ENCODE measurements at places on chromosomes 4 and X. TPM values are rescaled to one million over a fixed set of nuclear protein-coding genes. Genes with fewer than 3 reads are reported as not detected.

The KLHL4 gene
- 3.3 TPM for total RNA-seq

The ADH4 gene
- total RNA-seq = not detected

The CXorf65 gene
- total RNA-seq = not detected

The TRIM61 gene
- not detected for total RNA-seq

The DRD5 gene
- total RNA-seq = not detected

The S100P gene
- not detected for total RNA-seq

The PDLIM3 gene
- 6.0 TPM for total RNA-seq

The MND1 gene
- 28.9 TPM for total RNA-seq

The HPGD gene
- 1.3 TPM for total RNA-seq

The PDE5A gene
- total RNA-seq = 7.0 TPM

The ERVMER34-1 gene
- not detected for total RNA-seq

The SOWAHD gene
- not detected for total RNA-seq

The GAGE12J gene
- not detected for total RNA-seq

The ADH1C gene
- total RNA-seq = not detected

The CLCN5 gene
- 8.6 TPM for total RNA-seq

The PDCL2 gene
- not detected for total RNA-seq

The MAGED1 gene
- total RNA-seq = 110 TPM

The TMPRSS11A gene
- not detected for total RNA-seq

The CXCL3 gene
- not detected for total RNA-seq

The VCX gene
- total RNA-seq = 2.8 TPM

The CHIC2 gene
- total RNA-seq = 37.9 TPM

GRCh38 chr4:145772347-145772746 lies 92.4 kb downstream of the C4orf51 start:
- DNase-seq = no peak

DNA sequence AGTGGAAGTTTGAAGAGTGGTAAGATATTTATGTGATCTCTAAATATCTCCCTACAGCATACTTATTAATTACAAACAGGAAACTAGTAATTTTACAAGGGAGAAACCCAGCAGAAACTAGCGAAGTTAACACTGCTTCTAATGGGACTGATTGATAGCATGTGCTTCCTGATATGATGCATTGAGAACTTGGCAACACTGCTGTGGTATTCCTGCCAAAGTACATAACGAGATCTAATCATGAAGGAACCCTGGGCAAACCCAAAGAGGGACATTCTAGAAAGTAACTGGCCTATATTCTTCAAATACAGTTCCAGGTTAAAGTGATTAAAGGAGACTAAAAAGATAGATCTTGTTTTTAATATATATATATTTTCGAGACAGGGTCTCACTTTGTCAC lies 4.6 kb upstream of the GPR34 start:
- DNase-seq = no peak

DNA sequence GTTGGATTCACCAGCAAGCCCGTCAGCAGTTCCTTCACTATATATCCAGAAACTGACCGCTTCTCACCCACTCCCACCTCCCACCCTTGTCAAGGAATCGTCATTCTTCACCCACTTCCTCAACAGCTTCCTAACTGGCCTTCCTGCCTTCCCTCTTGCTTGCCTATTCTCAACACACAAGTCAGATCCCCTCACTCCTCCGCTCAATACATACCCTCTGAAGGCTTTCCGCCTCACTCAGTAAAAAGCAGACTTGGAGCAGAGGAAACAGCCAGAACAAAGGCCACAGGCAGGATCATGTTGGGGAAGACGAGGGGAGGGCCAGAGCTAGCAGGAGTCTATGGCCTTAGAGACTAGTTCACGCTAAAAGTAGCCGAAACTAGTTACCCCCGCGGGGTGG lies 23.7 kb downstream of the RWDD4 start:
- DNase-seq = no peak

DNA sequence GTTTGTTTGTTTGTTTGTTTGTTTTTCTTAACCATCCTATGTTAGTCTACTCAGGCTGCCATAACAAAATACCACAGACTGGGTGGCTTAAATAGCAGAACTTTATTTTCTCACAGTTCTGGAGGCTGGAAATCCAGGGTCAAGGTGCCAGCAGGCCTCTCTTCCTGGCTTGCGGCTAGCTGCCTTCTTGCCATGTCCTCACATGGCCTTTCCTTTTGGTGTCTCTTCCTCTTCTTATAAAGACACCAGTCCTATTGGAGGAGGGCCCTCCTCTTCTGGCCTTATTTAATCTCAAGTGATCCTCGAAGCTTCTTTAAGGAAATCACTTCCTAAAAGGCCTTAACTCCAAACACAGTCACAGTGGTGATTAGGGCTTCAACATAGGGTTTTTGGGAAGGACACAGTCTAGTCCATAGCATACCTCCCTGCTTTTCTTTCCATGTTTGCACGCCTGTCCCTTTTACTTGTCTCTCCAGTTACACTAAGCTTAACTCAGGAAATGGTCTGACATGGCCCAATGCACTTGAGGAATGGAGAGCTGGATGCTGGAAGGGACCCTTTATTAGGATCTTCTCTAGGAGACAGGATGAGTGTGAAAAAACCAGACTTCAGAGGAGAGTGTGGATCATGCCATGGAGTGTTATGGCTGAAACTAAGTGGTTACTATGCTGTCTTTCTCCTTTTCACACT lies 36.0 kb upstream of the MGST2 start:
- no peak for DNase-seq

DNA sequence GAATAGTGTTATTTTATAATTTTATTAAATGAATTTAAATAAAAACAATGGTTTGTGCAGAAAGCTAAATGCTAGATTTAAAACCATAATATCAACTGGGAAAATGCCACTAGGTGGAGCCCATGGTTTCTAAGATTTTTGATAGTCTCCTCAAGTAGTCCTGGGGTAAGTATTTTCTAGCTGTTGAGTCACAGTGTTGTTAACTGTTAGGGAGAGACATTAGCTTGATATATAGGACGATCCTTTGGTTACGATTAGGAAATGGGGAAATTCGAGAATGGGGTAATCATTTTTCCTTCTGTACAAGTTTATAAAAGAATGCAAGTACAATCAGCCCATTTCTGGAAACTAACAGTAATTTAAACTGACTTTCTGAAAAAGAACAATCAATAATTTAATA lies 378.4 kb downstream of the ANKRD50 start:
- peak; percentile 67 for DNase-seq

GRCh38 chr4:79514621-79515329 lies 106.7 kb upstream of the GK2 start:
- no peak for DNase-seq

DNA sequence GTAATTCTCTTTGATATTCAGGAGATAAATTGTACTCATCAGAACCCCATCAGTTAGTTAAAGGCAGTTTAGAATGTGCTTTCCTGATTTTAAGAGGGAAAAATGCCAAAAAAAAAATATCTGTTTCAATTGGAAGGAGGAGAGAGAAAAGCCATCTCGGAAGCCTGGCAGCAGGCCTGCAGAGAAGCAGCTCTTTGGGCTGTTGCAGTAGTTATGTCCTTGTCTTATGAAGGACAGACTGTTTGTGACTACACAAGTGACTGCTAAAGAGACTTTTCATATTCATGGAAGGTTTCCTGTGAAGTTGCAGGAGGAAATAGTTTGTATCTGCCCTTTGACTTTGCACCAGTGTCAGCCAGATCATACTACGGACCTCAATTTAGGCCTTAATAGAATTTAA lies 88.8 kb downstream of the DCLK2 start:
- DNase-seq = no peak

DNA sequence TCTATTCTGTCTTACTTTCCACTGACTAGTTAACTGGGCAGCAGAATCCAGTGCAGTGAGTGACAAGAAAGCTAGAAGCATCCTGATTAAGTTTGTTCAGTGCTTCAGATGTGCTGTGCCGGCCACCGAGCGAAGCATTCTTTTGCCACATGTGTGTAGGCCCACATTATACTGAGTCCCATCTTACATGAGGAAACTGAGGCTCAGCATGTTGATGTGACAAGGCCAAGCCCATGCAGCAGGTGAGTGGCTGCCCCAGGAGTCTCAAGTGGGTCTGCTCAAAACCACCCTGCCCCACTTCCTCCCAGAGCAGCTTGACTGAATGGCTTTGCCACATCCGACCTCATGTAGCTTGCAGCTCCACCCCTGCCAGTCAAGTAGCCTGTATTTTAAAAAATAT lies 50.5 kb downstream of the RHOH start:
- DNase-seq = no peak

- DNase-seq = peak; percentile 88
These were observed 33.0 kb upstream of the KIAA0232 start for GRCh38 chr4:6749340-6750171.

DNA sequence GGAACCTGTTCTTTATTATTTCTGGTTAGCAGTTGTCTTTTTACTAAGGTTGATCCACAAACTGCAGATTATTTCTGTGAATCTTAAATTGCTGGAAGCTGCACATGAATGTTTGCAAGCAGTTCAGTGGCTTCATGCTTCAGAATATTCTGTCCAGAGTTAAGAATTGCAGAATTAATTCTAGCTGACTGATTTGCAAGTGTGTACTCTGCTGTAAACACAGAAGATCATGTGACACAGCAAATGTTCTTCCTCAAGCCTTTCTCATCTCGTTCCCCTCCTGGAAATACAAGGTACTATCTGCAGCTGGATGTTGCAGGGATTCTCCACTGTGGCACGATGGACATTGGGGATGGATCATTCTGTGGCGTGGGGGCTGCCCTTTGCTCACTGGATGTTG lies 16.8 kb upstream of the CLTRN start:
- DNase-seq = no peak

- DNase-seq = no peak
These were observed 331.8 kb downstream of the TEX13C start for GRCh38 chrX:125651426-125651825.

- DNase-seq = no peak
These were observed 59.5 kb downstream of the RHOH start for GRCh38 chr4:40256329-40256728.

GRCh38 chr4:101009471-101009870 lies 337.9 kb downstream of the PPP3CA start:
- no peak for DNase-seq

- DNase-seq = no peak
These were observed 62.2 kb downstream of the TIGD2 start for GRCh38 chr4:89173336-89174090.

- no peak for DNase-seq
These were observed 32.0 kb downstream of the DCTD start for GRCh38 chr4:182885022-182885737.

DNA sequence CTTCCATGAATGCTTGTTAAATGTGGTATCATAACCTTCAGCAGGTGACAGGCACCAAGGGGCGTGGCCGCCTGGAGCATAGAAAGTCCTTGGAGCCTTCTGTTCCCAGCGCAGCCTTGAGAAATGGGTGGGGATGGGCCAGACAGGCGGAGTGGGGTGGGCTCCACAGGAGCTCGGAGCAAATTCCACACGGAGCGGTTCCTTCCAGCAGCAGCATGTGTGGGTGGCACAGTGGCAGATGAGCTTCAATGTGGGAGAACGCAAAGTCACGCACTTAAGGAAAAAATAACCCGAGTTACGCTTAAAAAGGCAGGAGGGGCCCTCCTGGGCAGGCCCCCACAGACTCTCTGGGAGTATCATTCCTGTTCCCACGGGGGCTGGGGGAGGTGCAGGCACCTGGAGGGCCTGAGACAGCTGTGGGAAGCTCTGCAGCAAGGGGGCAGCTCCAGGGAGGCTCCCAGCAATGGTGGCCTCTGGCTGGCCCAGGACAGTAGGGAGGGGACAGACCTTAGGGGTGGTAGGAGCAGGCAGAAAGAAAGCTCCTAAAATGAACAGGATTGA lies 15.3 kb downstream of the TMEM271 start:
- no peak for DNase-seq

- DNase-seq = no peak
These were observed 129.2 kb upstream of the KLHL4 start for GRCh38 chrX:87388381-87388780.

DNA sequence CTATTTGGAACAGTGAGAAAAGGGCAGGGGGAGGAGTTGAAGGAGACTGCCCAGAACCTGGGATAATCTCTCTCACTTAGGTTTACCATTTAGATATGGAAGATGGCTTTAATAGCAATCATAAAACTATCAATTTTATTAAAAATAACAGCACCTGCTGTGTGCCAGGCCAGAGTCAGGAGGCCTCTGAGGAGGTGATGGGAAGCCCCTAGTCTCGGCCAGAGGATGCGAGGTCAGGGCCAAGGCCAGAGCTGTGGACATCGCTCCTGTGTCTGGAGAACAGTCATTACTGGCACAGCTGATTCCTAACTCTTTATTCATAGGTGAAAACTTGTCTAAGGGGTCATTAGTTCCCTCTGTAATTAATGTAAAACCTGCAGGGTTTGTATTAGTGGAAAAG lies 4.2 kb upstream of the IQSEC2 start:
- no peak for DNase-seq

DNA sequence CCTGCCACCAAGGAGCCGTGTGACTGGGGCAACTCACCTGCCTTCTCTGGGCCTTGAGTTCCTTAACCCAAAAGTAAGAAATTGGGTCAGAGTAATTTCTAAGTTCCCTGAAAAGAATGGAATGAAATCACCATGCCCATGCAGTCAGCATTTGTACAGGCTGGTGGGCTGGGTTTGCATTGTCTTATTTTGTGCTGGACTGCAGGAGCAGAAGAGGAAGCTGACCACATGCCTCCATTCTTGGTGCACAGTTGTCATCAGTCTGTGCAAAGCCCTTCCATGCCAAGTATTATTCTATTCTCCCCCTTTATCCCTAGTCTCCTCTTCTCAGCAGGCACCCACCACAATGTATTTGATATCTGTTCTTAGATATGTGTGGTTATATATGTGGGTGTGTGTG lies 56.3 kb downstream of the FHDC1 start:
- DNase-seq = no peak

GRCh38 chr4:32163125-32163524 lies 1443.0 kb downstream of the PCDH7 start:
- DNase-seq = no peak

DNA sequence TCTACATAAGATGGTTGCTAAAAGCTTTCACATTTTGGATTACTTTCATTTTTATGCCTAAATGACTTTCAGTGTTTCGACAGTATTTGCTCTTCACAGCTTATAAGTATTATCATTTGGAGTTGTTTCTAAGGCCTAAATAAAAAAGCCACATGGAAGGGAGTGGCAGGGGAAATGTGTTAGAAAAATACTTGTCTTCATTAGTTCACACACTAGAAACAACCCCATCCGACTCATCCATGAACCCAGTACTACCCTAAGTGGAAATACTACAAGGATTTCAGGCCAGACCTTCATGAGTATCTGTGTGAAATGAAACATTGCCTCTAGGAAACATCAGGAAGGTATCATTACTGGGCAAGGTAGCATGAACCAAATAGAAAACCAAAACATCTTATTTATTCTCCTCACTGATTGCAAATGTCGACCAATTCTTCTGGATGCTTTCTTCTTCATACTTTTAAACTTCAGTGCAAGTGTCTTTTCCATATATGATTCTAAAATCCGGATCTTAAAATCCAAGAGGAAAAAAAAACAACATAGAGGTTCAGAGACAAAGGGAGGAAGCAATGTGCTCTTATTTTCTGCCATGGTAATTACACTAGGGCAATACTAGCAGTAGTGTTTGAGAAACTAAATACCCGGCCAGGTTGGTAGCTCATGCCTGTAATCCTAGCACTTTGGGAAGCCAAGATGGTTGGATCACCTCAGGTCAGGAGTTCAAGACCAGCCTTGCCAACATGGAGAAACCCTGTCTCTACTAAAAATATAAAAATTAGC lies 349.4 kb downstream of the ARHGAP24 start:
- DNase-seq = no peak

GRCh38 chrX:110321670-110322069 lies 3.8 kb upstream of the AMMECR1 start:
- no peak for DNase-seq

Data from A172 (cell line).